ENCODE measurements at places on chromosomes 6 and 20.

GRCh38 chr6:107266563-107266962 lies 151.2 kb upstream of the BEND3 start:
- DNase-seq = no peak
- H3K4me1 ChIP-seq = no peaks in the 10 kb centered on the region
- no peaks in the 10 kb centered on the region for H3K27me3 ChIP-seq
- H3K4me3 ChIP-seq = no peak overlapping the region
- no peak overlapping the region for H3K27ac ChIP-seq
- H3K36me3 ChIP-seq = peaks cover 2% of the 10 kb centered on the region

DNA sequence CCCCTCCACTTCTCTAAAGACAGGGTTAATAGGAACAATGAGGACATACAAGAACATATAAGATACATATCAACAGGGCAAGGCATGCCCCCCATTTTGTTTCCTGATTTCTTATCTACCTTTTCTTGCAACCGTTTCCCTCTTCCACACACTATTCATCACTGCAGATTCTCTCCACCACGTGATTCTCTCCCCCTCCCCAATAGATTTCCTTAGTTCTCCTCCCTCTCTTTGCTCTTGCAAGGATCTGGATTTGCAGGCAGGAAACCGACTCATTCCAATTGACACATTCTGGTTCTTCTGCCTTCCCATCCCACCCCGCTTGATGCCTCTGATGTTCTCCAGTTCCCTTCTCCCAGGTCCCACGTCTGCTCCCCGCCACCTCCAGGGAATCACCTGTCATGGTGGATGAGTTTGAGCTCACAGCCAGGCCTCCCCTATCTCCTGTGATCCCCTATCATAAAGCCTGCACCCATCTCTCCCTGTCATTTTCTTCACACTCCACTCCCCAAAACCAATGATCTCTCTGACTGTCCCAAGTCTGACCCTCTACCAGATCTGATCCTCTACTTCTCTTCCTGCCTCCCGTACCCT lies 7.5 kb downstream of the GABBR1 start:
- peaks cover 15% of the 10 kb centered on the region for H3K36me3 ChIP-seq
- H3K27ac ChIP-seq = no peak overlapping the region
- DNase-seq = no peak
- H3K27me3 ChIP-seq = peaks cover 18% of the 10 kb centered on the region
- H3K4me1 ChIP-seq = peaks cover 21% of the 10 kb centered on the region

- no peaks in the 10 kb centered on the region for H3K27me3 ChIP-seq
- H3K4me1 ChIP-seq = no peaks in the 10 kb centered on the region
- H3K27ac ChIP-seq = no peak overlapping the region
- no peak overlapping the region for H3K4me3 ChIP-seq
- no peak for DNase-seq
These were observed 68.5 kb downstream of the SRC start for GRCh38 chr20:37414224-37415035.

DNA sequence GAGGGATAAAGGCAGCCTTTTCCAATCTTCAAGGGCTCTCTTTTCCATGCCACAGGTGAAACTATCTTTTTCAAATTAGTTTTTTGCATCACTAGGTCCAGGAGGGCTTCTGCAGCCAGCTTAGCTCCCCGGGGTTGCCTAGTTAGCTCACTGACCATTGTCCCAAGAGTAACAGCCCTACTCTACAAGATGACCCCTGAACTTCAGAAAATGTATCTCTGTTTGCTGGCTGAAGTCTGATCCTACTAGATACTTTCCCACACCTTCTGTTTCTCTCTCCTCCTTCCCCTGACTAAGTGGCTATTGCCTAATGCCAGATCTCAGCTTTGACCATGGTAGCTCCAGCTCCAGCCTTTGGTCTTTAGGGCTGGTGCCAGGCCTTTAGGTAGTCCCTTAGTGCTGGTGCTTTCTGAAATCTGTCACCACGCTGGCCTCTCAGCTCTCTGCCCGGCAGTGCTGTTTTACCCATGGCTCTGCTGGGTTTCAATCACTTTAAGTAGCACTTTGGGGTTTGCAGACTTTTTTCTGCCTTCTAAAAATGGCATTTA lies 255.1 kb downstream of the RNGTT start:
- peaks cover 2% of the 10 kb centered on the region for H3K36me3 ChIP-seq
- no peak for DNase-seq
- H3K4me1 ChIP-seq = peaks cover 6% of the 10 kb centered on the region
- no peak overlapping the region for H3K27ac ChIP-seq
- H3K4me3 ChIP-seq = no peak overlapping the region

Measured in activated T-helper 1 cell treated with anti-CD3 and anti-CD28 coated beads, Interleukin-12 subunit alpha, Interleukin-12 subunit beta, Interleukin-2, Interleukin-4 antibody, amounts not matched to agents 30 ng/mL and 10 ng/mL and 1 ng/mL, durations not matched to agents 14 hours and 24 hours and 36 hours (primary cell).